ENCODE measurements at places on chromosomes 3 and 15.

DNA sequence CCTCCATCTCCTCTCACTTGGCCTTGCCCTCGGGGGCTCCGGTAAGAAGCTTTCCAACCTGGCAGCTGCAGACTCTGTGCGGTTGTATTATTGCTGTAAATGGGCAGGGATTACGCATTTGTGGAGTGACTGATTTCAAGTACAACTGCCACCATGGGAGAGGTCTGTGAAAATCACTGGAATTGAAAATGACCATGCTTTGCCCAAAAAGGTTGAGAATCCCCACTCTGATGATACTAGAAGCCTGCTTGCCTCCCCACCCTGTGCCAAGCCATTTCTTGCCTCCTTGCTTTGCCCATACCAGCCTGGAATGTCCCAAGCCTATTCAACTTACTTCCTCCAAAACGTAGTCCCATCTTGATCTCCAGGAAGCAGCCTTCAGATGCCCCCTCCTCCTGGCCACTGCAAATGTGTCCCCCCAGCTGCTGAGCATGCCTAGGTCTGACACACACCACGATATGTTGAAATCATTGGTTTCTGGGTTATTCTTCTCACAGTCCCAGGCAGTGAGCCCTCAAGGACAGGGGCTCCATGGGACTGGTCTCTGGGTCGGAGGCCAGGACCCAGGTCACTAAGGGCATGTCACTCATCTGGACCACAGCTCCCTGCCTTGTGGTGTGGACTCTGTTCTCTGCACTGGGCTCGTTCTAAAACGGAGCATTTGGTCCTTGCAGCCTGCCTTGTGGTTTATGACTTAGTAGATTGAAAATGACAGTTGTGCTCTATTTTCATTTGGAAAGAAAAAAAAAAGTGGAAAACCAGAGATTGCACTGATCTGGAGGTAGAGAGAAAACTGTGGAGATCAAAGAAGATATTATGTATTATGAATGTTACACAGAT, 42.9 kb downstream of the SMAD3 start:
- DNase-seq, result no peak

DNA sequence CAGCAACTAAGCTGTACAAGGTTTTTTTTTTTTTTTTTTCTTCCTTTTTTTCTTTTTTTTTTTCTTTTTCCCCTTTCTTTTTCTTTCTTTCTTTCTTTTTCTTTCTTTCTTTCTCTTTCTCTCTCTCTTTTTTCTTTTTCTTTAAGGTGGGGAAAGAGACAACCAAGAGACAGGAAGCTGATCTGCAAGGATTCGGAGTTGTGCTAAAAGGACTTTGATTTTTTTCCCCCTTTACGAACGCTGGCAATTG, 148 bp downstream of the RBMS3 start:
- DNase-seq, result no peak

DNA sequence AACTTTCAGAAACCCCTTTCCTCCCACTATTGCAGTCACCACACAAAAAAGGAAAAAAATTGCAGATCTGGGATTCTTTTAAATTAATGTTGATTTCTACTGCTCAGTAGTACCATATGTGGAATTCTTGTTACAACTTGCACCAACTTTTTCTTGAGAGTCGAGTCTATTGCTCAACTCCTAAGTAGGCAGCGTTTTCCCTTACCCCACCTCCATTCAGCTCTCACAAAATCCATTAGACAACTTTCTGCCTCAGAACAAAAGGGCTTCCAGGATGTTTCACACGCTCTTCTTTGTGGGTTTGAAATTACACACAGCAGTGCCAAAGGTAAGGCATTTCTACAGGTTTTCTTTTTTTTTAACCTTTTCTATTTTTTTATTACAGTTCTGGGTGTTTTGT, 179.5 kb downstream of the ANXA2 start:
- no peak for DNase-seq

DNA sequence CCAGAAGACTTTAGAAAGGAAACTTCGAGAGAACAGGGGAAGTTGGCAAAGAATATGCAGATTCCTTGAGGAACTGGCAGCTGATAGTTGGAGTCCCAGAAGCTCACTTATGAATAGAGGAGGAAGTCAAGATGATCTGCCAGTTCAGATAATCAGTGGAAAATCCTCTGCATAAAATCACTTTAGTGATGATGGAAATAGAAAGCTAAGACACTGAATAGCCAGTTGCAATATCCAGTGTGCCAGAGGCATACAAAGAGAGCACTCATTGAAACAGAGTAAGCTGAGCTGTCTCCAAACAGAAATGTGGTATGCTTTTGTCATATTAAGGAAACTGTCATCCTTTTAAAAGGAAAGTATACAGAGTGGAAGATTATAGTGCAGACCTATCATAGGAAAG, 1207.6 kb downstream of the OTOL1 start:
- no peak for DNase-seq

DNA sequence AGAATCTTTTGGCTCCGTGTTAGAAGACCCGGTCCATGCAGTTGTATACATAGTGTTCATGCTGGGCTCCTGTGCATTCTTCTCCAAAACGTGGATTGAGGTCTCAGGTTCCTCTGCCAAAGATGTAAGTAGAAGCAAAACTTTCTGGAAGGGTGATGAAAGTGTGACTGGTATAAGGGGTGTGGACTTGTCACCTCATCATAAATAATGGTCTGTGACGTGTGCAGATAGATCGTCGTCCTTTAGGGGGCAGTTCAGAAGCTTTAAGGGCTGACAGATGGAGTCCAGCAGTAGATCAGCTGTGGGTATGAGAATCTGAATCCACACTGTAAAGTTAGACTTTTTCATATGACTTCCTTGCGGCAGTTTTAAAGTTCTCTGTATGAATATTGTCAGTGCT, 15.3 kb downstream of the SEC61A1 start:
- DNase-seq, result no peak

- no peak for DNase-seq
These were observed 370.0 kb downstream of the WDR72 start for GRCh38 chr15:53389271-53390037.

DNA sequence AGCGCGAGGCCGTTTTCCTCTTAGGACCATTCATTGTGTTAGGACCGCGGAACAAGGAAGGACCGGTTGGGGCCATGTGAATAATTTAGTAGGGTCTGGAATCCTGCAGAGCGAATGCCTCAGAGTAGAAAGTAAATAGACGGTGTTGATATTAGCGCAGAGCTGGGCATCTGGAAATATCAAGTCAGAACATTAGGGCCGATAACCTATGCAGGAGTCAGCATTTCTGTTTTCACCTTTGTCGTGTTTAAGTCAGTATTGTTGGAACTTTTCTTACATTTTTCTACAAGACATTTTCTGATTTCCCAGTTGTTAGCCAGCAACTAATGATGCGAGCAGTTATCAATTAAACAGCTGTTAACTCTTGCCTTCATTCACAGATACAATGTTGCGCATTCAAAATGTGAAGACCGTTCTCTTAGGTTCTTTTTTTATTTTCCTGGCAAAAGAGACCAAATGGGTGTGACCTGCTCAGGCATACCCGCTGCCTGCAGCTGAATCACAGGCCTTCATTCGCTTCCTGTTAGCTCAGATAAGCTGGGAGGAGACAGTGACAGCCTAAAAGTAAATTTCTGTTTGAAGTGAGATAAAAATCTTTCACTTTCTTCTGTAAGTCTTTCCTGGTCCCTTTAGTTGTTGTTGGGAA, 966 bp upstream of the PKM start:
- DNase-seq, result no peak

GRCh38 chr3:42652611-42653302, 740 bp upstream of the ZBTB47 start:
- no peak for DNase-seq

GRCh38 chr3:115922681-115923347, 299.5 kb downstream of the GAP43 start:
- no peak for DNase-seq

DNA sequence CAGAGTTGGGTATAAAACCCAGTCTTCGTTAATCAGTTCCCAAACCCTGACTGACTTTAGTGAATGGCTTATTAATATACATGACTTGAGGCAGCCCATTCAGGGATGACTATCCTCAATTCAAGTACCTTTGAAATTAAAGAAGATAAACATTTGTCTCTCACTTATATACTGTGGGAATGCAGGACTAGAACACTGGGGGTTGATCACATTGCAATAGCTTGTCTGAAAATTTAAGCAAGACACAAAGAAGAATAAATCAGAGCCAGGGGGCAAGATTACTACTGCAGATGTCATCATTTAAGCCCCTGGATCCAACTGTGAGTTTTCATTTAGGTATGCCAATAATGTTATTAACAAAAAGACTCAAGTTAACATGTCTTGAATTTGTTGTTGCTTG, 647.7 kb downstream of the ZPLD1 start:
- no peak for DNase-seq

DNA sequence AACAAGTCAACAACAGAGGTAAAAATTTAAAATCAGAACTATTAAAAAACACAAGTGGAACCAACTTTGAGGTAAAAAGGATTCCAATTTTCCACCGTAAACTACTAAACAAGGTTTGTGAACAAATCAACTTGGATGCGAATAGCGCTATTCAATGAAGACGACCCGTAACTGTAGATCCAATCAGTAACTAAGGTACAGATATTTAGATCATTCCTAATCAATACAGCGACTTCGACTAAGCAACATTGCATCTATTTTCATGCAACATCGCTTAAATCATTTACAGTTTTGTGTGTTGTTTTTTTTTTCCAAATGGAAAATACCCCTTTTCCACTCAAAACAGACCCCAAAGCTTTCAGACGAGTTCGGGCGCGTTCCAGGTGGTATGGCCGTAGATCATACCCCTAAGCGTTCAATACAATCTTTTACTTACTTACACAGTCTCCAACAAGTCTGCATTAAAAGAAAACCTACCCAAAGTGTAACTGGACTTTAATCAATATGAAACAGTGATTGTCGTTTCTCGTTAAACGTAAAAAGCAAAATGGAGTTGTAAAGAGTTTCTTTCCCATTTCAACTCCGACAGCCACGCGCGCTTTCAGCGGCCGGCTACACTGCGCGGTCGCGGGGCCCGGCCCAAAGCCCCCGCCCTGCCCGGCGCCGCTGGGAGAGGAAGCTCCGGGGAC, 786 bp downstream of the RHOA start:
- DNase-seq, result no peak

DNA sequence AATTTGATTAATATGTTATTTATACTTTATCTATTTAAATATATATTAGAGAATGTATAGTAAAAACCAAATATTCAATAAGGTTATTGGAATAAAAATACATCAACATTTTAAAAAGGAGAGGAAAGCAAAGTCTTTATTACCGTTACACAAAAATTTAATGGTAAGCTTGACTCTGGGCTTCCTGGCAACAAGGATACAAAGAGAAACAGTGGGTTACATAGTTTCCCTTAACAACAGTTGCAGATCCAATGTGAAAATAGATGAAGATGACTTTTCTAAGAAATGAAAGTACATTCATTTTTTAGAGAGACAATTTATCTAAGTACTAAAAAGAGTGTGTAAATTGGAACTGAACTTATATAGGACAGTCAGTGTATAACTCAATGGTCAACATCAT, 6.0 kb upstream of the PHLDB2 start:
- no peak for DNase-seq

- DNase-seq, result no peak
These were observed 120.7 kb downstream of the ANP32A start for GRCh38 chr15:68699881-68700454.

DNA sequence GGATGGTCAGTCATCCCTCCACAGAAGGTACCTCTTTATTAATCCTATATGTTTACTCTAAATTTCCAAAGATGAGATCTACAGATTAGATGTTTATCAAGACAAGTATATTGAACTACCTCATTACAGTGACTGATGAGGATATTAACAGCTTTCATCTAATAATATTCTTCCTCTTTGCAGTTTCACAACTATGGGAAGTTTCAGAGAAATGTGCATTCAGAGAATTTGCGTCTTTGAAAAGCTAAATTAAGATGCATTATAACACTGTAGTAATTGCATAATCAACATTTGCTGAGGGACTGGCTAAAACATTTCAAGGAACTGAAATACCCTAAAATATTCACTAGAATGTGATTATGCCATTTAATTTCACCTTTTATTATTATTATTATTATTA, 46.7 kb downstream of the MCF2L2 start:
- no peak for DNase-seq

DNA sequence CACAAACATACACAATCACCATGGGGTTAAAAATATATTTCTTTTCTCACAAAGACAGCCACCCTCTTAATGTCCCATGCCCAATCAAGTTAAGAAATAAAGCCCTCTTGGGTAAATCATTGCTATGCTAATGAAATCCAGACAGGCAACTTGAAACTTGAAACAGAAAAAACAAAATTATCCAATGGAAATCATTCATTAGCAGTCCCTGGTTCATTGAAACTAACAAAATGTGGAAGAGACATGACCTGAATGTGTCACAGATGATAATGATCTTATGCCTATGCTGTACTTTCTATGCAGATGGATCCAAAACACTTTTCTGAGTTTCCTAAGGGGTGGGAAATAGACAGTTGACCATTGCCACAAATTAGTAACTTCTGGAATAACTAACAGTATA, 983.7 kb downstream of the MCTP2 start:
- DNase-seq, result no peak

GRCh38 chr3:129346695-129347457, 68.2 kb downstream of the HMCES start:
- no peak for DNase-seq

DNA sequence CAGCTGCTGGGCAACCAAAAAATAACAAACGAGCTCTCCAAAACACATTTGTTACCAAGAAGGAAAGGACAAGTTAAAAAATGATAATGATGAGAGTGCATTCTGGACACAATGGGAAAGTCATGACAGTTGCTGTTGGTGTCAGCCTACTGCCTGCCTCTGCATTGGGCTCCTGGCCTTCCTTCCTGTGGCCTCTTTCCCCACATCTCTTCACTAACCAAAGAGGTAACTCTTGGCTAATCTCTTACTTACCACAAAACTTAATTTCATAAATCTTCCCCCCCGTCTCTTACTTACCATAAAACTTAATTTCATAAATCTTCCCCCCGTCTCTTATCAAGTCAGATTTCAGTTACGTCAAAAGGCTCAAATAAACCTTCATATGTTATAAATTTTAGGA, 58.6 kb downstream of the AGTR1 start:
- no peak for DNase-seq

GRCh38 chr15:83581381-83581780, 72.5 kb upstream of the ADAMTSL3 start:
- no peak for DNase-seq

Data from stimulated activated CD4-positive, alpha-beta T cell treated with anti-CD3 and anti-CD28 coated beads, TNF-alpha, amount 100 ng/mL, for 1 hour (primary cell).